H9 (cell line): ENCODE measurements at places on chromosomes 3 and 15.
A peak's percentile ranks its signal among the peaks of the same experiment; 100 is the strongest.

DNA sequence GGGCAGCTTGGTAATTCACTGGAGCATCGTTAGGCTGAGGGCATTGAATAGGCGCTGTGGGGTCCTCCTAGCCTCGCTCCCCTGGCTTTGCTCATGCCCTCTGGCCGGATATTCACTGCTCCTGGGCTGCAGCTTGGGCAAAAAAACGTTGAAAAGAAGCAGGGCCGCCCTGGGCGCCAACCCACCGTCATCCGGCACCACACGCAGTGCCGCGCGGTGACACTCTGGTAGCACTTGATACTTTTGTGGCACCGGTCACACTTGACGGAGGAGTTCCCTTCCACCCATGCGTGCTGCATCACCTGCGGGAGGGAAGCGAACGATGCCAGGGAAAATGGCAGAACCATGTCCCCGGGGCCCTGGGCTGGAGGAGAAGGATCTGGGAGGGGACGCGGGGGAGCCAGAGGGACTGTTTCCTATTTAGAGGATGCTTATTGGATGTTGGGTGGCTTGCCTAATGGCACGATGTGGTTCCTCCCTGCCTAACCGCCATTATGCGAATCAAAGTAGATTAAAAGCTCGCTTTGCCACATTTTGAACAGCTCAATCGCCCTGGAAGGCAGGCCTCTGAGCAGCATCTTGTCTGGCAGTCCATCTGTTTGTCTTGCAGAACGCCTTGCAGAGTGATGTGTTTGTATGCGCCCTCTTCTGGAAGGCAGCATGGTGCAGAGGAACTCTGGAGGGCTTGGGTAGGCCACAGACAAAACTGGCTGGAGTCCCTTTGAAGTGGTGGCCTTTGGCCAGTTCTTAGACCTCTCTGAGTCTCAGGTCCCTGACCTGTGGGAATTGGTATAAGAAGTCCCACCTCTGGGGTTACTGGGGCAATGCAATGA, 93.2 kb downstream of the DGKG start:
- H3K27me3 ChIP-seq = no peaks in the 10 kb centered on the region
- DNase-seq = peak; percentile 65
- no peaks in the 10 kb centered on the region for H3K36me3 ChIP-seq
- no peak overlapping the region for H3K27ac ChIP-seq
- H3K4me3 ChIP-seq = no peak overlapping the region
- H3K4me1 ChIP-seq = no peaks in the 10 kb centered on the region

- no peak overlapping the region for H3K4me3 ChIP-seq
- DNase-seq = no peak
- no peaks in the 10 kb centered on the region for H3K36me3 ChIP-seq
- no peaks in the 10 kb centered on the region for H3K27me3 ChIP-seq
Observed at GRCh38 chr3:61181874-61182273, 69.4 kb downstream of the FHIT start.

GRCh38 chr3:135944831-135945230, 20.7 kb upstream of the PPP2R3A start:
- no peaks in the 10 kb centered on the region for H3K4me1 ChIP-seq
- DNase-seq = no peak
- no peaks in the 10 kb centered on the region for H3K36me3 ChIP-seq
- no peak overlapping the region for H3K4me3 ChIP-seq
- H3K27me3 ChIP-seq = no peaks in the 10 kb centered on the region

GRCh38 chr3:69328103-69328962, 57.6 kb downstream of the FRMD4B start:
- no peaks in the 10 kb centered on the region for H3K36me3 ChIP-seq
- H3K4me1 ChIP-seq = no peaks in the 10 kb centered on the region
- no peak for DNase-seq
- no peaks in the 10 kb centered on the region for H3K27me3 ChIP-seq

DNA sequence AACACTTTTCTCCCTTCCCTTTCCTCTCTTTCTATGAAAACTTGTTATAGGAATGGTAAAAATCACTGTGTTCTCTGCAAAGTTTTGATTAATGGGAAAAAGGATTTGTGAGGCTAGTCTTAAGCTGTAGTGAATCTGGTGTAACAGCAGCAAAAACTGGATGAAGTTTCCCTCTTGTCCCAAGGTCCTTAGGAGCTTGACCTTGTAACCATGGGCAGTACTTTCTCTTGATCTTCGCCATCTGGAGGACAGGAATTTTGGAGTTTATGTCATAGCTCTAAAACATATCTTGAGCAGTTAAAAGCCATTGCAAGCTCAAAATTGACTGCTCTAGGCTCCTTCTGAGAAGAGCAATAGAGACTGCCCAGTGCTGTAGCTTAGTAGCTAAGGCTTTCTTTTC, 56.5 kb upstream of the GPD1L start:
- H3K27ac ChIP-seq = no peak overlapping the region
- H3K27me3 ChIP-seq = no peaks in the 10 kb centered on the region
- H3K36me3 ChIP-seq = no peaks in the 10 kb centered on the region
- no peaks in the 10 kb centered on the region; the same call in 1 of the 2 replicates for H3K4me1 ChIP-seq

- H3K27ac ChIP-seq = no peak overlapping the region
- no peak for DNase-seq
- peaks cover 3% of the 10 kb centered on the region; the same call in 1 of the 2 replicates for H3K4me1 ChIP-seq
- no peaks in the 10 kb centered on the region for H3K36me3 ChIP-seq
Observed at GRCh38 chr3:144129536-144130214, 158.1 kb downstream of the DIPK2A start.

- 0 out of 2 replicates have a peak, but pooled peaks cover 8% of the 10 kb centered on the region for H3K36me3 ChIP-seq
- H3K27ac ChIP-seq = no peak overlapping the region
- H3K4me1 ChIP-seq = no peaks in the 10 kb centered on the region
- no peak for DNase-seq
- H3K4me3 ChIP-seq = no peak overlapping the region
- H3K27me3 ChIP-seq = no peaks in the 10 kb centered on the region
Observed at GRCh38 chr3:73459711-73460110, 165.0 kb downstream of the PDZRN3 start.

DNA sequence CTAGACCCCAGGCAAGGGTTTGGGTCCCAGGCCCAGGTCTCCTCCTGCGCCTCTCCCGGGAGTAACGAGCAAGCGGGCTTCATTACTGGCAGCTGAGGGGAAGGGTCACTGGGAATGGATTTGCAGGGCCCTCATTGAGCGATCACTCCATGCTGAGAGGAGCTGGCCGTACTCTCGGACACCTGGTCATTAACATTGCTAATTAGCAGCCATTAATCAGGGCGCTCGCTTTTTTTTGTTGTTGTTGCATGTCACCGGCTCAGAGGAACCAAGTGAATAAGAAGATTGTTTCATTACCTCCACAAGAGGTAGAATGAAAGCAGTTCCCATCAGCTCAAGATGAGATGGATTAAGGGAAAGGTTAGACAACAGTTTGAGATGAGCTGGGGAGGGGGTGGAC, 293.0 kb upstream of the ATP11B start:
- peak overlapping the region; percentile 43 for H3K4me3 ChIP-seq
- H3K27me3 ChIP-seq = no peaks in the 10 kb centered on the region
- H3K4me1 ChIP-seq = peaks cover 9% of the 10 kb centered on the region; the same call in 1 of the 2 replicates
- no peaks in the 10 kb centered on the region for H3K36me3 ChIP-seq
- peak; percentile 91 for DNase-seq
- H3K27ac ChIP-seq = peak overlapping the region; percentile 67

DNA sequence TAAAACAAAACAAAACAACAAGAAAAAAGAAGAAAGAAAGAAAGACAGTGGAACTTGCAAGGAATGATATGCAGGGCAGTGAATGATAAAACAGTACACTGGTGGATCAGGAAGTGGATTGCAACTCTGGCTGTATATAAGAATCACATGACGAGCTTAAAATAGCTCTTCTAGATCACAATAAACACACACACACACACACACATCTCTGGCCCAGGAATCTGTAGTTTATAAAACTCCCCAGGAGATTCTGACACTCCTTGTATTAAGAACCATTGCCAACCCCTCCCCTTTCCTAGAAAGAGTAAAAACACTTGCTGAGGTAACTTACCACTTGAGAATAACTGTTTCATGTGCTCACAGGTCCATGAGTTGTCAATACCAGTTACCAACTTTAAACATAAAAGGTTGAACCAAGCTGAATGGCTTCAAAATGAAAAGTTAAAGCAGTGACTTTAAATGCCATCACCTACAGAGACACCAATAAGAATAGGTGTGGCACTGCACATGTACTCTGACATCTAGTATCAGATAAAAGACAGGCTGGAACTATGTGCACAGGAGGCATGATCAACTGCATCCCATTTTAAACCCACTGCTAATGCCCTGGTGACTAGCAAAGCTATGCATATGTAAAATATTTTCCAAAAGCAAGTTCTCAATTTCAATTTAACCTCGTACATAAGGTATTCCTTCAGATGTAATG, 3.9 kb downstream of the CPOX start:
- H3K36me3 ChIP-seq = peaks cover 56% of the 10 kb centered on the region
- H3K4me3 ChIP-seq = no peak overlapping the region; the same call in 2 of the 3 replicates
- H3K4me1 ChIP-seq = no peaks in the 10 kb centered on the region
- H3K27me3 ChIP-seq = no peaks in the 10 kb centered on the region
- no peak for DNase-seq

DNA sequence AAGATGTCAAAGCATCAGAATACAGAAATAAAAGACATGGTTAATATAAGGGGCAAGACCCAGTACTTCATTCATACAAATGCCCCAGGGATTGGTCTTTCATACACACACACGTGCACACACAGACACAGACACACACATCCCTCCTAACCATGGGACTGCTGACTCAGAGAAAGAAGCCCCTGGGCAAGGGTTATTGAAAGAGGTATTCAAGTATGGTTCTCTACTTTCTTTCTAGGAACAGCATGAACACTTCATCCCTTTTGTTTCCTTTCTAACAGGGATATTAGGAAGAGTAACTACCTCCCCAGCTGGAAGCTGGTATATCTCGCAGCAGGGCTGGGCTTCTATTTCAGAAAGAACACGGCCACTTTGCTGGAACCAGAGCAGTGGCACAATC, 33.2 kb upstream of the ZFAND6 start:
- DNase-seq = no peak
- H3K27ac ChIP-seq = no peak overlapping the region
- H3K36me3 ChIP-seq = no peaks in the 10 kb centered on the region
- H3K4me3 ChIP-seq = no peak overlapping the region
- no peaks in the 10 kb centered on the region for H3K4me1 ChIP-seq

- H3K4me1 ChIP-seq = no peaks in the 10 kb centered on the region
- H3K4me3 ChIP-seq = no peak overlapping the region
- no peaks in the 10 kb centered on the region for H3K27me3 ChIP-seq
- no peaks in the 10 kb centered on the region for H3K36me3 ChIP-seq
- no peak for DNase-seq
Observed at GRCh38 chr15:39511916-39512260, 69.0 kb upstream of the THBS1 start.

DNA sequence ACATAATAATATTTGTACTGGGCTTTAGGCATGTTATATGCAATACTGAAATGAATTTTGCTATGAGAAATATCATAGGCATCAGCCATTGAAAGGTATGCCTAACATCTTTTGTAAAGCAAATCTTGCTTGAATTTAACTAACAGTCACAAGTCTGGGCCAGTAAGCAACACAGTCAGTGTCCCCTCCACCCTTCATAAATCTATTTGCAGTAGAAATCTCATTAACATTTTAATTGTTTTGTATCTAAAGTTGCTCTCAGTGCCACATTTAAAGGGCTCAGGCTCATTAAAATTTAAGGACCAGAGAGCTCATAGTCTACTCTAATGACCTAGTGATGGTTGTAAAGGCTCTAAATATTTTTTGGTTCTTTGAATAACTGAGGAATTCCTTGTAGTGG, 167.2 kb upstream of the GOLIM4 start:
- no peaks in the 10 kb centered on the region for H3K27me3 ChIP-seq
- no peak for DNase-seq
- H3K4me3 ChIP-seq = no peak overlapping the region
- no peaks in the 10 kb centered on the region for H3K4me1 ChIP-seq
- no peaks in the 10 kb centered on the region for H3K36me3 ChIP-seq
- no peak overlapping the region for H3K27ac ChIP-seq

- H3K27me3 ChIP-seq = no peaks in the 10 kb centered on the region
- no peak for DNase-seq
- H3K27ac ChIP-seq = no peak overlapping the region
- no peaks in the 10 kb centered on the region for H3K4me1 ChIP-seq
Observed at GRCh38 chr3:102141096-102141927, 292.0 kb downstream of the NFKBIZ start.

DNA sequence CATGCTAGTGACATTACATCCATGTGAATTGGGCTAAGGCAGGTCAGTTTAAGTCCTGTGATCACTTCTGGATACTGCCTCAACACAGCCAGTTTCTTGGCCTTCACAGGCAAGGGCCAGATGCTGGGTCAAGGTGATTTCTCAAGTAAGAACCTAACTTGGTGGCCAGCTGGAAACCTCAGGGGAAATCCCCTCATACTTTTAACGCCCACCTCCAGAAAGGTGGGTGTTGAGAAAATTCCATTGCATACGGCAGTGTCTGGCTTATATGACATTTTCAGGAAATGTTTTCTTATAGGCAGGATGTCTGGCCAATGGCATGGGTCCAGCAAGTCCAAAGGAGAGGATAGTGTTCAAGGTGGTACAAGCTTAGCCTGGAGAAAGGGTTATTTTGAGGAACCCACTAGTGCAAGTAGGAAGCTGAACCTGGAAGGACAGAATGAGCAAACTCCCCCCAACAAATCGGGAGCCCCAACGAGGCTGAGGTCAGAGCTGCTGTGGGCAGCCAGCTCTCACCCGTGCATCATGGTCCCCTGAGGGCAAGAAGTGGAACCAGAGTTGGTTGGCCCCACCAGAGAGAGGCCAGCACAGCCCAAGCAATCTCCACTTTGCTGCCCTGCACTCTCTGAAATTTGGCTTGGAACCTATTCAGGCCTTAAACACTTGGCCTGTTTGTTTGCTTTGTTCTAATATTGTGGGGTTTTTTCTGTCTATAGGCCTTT, 135.4 kb downstream of the PDE8A start:
- DNase-seq = no peak
- H3K36me3 ChIP-seq = no peaks in the 10 kb centered on the region
- H3K4me3 ChIP-seq = no peak overlapping the region
- no peak overlapping the region for H3K27ac ChIP-seq

DNA sequence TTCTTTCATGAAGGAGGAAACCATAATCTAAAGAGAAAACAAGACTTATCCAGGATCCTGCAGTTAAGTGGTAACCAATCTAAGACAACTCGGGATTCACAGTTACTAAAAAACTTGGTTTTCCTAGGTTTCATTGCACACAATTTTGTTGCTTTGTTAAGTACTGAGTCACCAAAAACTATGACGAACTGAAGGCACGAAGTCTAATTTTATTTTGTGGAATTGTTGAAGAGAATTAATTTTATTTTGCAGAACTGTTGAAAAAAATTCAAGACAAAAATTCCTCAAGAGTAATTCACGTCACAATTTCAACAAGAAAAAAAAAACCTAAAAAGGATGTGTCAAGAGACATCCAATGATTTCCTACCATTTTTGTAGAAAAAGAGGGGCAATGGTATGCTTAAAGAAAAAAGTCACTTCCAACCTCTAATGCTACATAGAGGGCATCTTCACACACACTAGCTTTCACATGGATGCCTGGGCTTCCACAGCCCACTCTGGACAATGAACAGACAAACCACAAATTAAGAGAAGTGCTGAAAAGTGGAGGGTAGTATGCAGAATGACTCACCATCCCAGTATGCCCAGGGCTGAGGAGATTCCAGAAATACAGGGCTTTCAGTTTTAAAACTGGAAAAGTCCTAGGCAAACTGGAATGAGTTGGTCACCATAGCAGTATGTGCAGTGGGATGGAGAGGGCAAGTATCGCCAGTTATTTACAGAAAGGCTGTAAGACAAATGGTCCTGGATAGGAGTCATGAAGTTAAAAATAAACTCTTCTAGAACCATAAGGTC, 29.2 kb downstream of the PLOD2 start:
- no peak overlapping the region for H3K27ac ChIP-seq
- H3K27me3 ChIP-seq = no peaks in the 10 kb centered on the region
- no peaks in the 10 kb centered on the region; the same call in 1 of the 2 replicates for H3K4me1 ChIP-seq
- H3K4me3 ChIP-seq = no peak overlapping the region
- 0 out of 3 replicates have a peak, but pooled peaks cover 1% of the 10 kb centered on the region for H3K36me3 ChIP-seq

GRCh38 chr15:60072826-60073465, 68.8 kb downstream of the FOXB1 start:
- H3K36me3 ChIP-seq = no peaks in the 10 kb centered on the region
- no peak for DNase-seq
- no peak overlapping the region for H3K27ac ChIP-seq
- peaks cover 10% of the 10 kb centered on the region; the same call in 1 of the 2 replicates for H3K4me1 ChIP-seq
- no peaks in the 10 kb centered on the region for H3K27me3 ChIP-seq
